ENCODE measurements at places on chromosomes 11 and 22.
A peak's percentile ranks its signal among the peaks of the same experiment; 100 is the strongest.

DNA sequence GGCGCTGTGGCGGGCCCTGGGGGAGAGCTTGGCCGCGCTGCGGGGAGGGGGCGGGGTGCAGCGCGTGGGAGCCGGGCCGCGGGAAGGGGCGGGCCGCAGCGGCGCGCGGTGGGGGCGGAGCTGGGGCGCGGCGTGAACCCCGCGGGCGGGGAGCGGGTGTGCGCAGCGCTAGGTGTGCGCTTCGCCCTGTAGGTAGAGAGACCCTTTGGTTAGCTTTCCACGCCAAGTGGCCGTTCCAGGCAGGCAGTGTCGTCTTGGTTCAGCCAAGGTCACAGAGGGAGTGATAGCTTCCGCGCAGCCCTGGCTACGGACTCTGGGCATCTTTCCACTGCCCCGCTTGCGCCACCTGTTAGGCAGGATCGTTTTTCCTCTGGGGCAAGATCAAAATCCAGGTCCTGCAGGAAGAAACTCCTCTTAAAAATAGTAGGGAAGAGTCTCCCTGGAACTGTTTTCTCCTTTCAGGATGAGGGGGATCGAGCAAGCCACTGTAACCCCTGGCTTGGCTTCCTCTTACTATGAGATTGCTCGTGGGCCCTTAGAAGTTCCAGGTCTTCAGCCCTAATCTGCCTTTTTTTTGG, 434 bp downstream of the BANF1 start:
- no peak for DNase-seq

DNA sequence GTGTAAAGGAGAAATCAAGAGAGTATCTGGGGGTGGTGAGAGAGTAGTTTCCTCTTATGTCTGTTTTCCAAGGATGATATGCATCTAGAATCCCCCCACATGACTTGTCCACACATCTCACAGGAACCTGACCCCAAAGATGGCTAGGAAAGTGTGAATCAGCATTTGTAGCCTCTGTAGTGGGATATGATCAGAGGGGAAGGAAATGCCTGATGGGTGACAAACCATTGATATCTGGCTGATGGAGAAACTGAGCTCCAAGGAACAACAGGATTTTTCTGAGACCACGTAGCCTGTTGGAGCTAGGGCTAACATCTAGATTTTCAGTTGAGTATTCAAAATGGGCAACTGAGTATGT, 369.4 kb downstream of the DDX10 start:
- no peak for DNase-seq

GRCh38 chr11:63022441-63022840, 6.8 kb upstream of the SLC22A8 start:
- DNase-seq: no peak

DNA sequence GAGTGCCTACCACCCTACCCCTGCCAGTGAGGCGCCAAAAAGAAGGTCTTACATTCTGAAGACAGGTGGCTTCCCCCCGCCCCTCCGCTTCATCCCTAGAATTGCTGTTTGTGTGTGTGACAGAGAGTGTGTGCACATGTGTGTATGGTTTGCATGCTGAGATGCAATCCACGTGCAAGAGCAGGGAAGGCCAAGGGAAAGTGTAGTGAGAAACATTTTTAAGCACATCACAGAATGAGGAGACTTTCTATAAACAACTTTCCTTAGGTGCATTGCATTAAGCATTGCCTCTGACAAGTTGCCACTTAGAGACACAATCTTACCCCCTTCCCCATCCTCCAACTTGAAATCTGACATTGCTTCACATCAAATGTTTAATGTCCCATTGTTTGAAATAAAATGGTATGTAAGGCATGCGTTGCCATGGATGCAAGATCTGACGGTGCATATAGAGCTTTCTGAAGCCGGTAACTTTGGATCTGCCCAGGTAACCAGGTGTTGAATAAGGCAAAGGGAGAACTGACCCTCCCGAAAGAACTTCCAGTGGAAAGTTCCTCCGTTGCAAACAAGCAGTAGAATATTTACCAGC, 21.4 kb downstream of the FJX1 start:
- DNase-seq: no peak

- no peak for DNase-seq
Observed at GRCh38 chr11:3126207-3126865, 38.8 kb downstream of the OSBPL5 start.

DNA sequence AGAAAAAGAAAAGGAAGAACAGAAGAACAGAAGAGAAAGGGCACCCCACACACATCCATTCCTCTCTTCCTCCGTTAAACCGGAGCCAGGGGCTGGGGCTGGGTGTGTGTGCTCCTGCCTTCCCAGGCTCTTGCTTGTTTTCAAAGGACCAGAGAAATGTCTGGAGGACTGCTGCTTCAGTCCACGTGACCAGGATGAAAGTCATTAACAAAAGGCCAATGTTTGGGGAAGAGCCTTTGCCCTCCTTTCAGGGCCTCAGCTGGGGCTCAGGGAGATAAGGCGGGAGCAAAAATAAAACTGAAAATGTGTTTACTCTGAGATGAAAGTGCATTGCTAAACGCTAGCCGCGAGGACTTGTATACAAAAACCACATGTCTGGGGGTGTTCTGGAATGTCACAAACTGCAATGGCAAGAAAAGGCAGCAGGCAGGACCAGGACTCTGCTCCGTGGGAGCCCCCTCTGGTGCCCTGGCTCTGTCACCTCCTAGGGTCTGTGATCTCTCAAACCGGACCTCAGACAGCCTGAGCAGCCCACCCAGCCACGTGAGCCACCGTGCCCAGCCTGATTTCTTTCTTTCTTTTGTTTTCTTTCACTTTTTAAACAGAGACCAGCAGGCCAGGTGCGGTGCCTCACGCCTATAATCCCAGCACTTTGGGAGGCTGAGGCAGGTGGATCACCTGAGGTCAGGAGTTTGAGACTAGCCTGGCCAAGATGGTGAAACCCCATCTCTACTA, 31.6 kb upstream of the MYH9 start:
- DNase-seq: peak; percentile 42

DNA sequence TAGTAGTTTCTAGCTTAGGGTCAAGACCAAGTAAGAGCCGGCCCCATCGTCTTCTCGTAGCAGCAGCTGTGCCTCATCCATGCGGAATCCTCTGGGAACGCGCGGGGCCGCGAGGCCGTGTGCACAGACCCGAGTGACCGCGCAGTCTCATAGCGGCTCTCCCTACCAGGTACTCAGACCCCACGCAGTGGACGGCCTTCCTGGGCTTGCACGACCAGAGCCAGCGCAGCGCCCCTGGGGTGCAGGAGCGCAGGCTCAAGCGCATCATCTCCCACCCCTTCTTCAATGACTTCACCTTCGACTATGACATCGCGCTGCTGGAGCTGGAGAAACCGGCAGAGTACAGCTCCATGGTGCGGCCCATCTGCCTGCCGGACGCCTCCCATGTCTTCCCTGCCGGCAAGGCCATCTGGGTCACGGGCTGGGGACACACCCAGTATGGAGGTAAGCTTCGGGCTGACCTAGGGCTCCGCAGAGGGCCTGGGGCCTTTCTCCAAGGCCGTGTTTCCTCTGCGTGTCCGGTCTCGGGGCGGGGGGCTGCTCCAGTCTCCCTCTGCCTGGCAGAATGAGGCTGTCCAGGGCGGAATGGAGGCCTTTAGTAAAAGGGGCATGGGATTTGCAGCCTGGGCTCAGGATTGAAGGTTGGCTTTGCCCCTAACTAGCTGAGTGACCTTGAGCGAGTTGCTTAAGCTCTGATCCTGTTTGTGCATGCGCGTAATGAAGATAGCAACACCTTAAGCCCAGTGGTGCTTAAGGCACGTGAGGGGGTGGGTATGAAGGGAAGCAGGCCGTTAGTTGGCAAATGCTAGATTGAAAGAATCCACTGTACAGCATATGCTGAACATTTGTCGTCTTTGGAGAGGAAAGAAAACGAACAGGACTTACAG, 48.9 kb downstream of the ST14 start:
- DNase-seq: no peak

DNA sequence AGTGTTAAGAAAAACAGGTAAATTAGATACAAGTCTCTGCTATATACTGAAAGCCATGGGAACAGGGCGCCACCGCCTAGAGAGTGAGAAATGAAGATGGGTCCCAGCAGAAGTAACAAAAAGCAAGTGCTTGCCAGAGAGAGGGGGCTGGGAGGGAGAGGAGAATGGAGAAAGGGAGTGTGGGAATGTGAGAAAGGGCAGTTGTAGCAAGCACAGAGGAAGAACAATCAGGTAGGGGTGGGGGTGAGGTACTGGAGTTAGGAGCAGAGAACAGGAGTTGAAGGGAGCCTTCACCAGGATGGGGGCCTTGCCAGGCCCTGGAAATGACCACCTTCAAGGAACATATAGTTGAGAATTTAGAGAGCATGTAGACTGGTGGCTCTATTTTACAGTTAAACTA, 66.8 kb downstream of the TCF20 start:
- no peak for DNase-seq

GRCh38 chr11:6576471-6577373, 26.7 kb downstream of the RRP8 start:
- no peak for DNase-seq

DNA sequence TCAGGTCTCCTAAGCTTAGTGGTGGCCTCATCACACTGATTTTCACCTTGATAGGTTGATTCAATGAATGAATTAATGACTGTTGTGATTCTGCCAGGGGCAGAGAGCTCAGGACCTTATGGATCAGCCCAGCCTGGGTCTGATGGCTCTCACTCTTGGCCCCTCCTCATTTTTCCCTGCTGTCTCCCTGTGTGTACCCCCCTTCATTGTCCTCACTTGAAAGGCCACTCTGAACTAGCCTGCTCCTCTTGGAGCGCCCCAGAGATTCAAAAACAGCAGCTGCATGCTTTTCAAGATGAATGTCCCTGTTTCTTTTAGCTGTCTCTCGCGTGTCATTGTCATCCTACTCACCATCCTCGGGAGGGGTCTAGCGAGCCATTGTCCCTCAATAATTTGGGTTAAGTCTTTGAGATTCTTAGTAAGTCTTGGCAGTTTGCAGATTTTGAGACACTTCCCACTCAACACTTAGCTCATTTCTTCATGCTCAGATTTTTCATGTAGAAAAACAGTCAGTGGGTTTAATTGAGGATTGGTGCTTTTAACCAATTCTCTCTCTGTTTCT, 42.5 kb upstream of the MICAL2 start:
- no peak for DNase-seq

DNA sequence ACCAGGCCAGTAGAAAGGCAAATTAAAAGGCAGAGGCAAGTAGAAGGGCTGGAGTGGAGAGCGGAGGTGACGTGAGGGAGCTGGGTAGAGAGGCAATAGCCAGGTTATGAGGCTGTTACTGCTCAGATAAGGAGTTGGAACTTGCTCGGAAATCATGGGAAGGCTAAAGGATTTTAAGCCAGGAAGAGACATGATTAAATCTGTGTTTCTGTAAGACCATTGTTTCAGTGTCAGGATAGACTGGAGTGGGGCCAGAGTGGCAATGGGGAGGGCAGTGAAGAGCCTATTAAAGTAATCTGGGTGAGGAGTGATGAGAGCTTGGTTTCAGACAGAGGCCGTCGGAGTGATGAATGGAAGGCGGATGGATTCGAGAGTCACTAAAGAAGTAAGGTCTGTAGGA, 39.0 kb downstream of the GRAMD1B start:
- no peak for DNase-seq

GRCh38 chr11:119489087-119489486, 66.1 kb upstream of the THY1 start:
- no peak for DNase-seq

DNA sequence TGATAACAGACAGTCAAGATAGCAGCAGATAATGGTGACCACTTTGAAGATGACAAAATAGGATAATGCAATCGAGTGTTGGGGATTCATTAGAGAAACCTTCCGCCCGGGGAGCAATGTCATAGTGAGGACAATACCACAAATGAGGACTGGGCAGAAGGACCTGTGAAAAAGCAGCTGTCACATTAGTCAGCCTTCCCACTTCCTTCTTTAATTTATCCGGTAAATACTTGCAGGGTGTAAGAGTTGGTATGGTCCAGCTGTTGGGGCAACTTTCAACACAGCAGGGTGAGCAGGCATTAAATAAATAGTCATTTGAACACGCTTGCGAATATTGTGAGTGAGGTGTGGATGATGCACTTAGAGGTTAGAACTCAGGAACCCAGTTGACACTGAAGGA, 132.5 kb upstream of the KIRREL3 start:
- no peak for DNase-seq

Data from activated CD4-positive, alpha-beta T cell treated with anti-CD3 and anti-CD28 coated beads, Interleukin-10, Interleukin-2, amounts not matched to agents 100 ng/mL and 50 ng/mL, durations not matched to agents 16 hours and 8 hours (primary cell).